GM12878 (cell line): ENCODE measurements at places on chromosomes 11 and 22.

- no peak for DNase-seq
Measured at GRCh38 chr22:35418088-35418487, 18.1 kb downstream of the MCM5 start.

DNA sequence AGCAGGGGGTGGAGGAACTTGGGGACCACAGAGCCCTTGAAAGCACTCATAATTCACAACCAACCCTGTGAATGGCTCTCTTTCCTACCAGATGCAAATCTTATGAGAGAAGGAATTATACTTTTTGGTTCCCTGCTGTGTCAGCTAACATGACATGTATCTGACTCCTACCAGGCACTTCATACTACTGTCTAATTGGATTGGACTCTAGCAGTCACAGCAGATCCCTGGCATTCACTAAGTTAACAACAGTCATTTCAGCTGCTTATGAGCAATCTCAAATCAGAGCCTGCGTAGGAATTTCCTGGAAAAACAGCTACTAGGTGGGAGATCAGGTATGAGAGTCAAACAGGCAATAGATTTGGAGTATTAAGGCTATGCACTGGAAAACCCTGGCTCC, 11.1 kb upstream of the ENDOD1 start:
- no peak for DNase-seq

DNA sequence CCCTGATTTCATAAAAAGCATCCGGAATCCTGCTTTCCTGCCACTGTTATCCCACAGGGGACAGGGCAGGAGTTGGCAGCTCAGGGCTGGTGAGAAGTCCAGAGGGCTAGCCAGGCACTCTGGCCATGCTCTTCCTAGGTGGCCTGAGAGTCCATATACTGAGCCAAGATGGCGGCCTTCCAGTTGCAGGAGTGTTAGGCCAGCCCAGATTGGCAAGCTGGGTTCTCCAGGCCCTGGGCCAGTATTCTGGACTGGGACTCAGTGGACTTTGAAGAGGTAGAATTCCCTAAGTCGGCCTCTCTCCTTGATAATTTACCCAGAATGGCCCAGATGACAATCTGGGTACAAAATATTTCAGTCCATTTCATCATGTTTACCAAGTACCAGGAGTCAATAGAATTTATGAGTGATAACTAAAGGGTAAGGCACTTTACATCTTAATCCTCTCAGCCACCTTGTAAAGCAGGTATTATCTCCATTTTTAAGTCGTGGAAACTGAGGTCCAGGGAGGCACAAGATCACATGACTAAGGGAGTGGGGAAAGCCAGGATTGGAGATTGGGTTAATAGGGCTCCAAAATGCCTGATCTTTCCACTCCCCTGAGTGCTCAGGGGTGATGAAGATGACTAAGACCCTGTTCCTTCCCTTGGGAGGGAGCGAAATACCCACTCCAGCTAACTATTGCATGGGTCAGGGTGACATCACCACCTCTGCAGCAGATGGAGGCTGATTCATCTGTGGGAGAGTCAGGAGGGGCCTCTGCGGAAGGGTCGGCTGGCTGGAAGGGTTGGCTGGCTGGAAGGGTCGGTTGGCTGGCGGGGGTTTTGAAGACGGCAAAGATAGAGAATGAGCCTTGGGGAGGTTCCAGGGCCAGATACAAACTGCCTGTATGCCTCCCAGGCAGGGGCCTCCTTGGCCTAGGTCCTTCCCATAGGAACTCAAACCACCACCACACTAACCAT, 1.2 kb upstream of the MICALL1 start:
- no peak for DNase-seq

- DNase-seq, result no peak
Measured at GRCh38 chr22:28943501-28943879, 60.1 kb downstream of the ZNRF3 start.

DNA sequence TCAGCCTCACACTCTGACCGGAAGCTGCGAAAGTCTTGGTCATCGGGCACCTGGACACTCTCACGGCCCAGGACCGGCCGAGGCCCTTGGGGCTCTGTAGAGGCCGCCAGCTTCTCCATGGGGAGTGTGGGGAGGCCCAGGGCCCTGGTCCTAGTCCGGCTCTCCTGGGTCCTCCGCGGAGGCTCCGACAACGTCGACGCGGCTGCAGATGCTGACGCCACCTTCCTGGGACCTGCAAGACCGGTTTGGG, 12.9 kb downstream of the STARD10 start:
- DNase-seq, result no peak

DNA sequence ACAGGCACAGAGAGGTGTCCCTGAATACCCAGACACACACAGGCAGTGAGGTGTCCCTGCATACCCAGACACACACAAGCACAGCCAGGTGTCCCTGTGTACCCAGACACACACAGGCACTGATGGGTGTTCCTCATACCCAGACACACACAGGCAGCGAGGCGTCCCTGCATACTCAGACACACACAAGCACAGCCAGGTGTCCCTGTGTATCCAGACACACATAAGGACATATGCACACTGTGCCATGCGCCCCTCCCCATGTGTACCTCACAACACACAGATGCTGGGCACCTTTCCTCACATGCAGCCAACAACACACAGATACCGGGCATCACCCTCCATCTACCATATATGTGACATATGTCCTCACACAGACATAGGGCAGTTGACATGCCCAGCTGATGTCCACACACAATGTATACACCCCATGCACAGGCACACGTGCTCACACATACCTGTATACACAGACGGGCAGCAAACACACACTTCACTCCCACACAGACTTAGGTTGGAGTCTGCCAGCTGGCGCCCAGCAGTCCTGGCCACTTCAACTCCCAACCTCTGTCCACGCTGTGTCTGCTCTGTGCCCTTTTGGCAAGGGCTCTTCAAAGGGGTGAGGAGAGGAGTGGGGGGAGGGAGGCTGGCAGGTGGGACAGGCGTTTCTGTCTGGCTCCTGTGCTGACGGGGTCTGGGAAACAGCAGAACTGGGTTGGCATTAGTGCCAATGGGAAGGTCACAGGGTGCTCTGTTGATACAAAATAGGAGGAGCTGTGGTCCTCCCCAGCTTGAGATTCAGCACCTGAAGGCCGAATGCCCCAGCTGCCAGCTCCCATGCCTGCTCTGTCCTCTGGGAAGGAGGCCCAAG, 69.4 kb upstream of the ALX4 start:
- DNase-seq, result no peak

DNA sequence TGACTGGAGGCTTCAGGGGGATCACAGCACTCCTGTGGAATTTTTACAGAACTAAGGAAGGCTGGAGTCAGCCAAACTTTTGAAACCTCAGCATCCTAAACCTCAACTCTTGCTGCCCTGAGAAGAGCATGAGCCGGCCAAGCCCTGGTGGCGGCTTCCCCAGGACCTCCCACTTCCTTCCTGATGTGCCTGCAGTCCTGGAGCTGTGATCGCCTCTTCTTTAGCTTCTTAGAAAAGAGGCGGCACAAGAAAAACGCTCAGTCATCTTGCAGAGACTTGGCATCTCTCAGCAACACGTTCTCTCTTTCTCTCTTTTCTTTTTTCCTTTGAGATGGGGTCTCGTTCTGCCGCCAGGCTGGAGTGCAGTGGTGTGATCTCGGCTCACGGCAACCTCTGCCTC, 40.4 kb upstream of the AMPD3 start:
- DNase-seq, result no peak

DNA sequence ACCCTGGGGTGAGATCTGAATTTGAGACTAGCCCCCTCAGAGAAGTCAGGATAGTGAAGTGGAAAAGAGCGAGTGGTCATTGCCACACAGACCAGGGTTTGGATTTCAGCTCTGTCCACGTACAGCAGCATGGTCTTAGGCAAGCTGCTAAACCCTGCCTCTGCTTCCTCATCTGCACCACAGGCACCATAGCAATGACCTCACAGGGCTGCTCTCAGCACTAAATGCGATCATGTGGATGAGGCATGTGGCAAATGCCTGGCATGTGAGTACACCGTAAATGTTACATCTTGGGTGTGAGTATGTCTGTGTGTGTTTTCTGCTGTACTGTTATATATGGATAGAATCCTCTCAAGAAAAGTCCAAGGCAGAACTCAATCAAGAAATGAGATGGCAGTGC, 15.8 kb downstream of the NAV2 start:
- DNase-seq, result no peak

- DNase-seq, result no peak
Measured at GRCh38 chr11:1829039-1829820, 5.6 kb upstream of the SYT8 start.

DNA sequence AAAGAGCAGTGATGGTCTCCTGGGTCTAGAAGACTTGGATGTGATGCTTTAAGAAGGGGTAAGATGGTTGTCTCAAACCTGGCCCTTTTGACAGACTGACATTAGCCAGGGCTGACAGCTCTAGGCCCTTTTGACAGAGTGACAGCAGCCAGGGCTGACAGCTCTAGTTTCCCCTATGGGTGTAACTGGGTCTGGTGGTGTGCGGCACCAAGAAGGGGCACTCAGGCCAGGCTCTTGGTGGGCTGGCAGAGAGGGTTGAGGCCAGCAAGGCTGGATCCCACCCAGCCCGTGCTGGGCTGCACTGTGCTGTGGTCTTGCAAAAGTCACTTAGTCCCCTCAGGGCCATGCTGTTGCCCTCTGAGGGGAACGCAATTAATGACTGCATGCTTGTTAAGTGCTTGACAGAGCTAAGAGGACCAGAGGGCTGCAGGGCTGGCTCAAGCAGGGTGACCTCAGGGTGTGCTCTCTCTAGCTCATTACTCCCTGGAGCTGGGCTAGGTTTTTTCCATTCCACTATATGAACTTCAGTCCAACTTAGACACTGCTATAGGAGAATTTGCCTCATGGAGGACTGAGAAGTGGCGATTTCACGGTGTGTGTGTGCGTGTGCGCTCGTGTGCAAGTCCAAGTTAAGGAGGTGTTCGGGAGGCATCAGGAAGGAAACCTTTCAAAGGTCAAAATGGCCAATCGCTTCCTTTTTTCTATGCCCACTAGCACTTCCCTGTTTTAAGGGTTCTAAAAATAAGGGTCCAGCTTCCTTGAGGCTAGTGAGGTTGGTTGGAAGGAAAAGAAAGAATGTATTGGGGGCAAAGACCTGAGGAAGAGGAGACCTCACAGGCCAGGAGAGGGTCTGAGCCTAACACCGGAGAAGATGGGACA, 4.4 kb downstream of the UBASH3B start:
- DNase-seq, result no peak

- no peak for DNase-seq
Measured at GRCh38 chr11:114276077-114276476, 20.1 kb upstream of the NNMT start.

DNA sequence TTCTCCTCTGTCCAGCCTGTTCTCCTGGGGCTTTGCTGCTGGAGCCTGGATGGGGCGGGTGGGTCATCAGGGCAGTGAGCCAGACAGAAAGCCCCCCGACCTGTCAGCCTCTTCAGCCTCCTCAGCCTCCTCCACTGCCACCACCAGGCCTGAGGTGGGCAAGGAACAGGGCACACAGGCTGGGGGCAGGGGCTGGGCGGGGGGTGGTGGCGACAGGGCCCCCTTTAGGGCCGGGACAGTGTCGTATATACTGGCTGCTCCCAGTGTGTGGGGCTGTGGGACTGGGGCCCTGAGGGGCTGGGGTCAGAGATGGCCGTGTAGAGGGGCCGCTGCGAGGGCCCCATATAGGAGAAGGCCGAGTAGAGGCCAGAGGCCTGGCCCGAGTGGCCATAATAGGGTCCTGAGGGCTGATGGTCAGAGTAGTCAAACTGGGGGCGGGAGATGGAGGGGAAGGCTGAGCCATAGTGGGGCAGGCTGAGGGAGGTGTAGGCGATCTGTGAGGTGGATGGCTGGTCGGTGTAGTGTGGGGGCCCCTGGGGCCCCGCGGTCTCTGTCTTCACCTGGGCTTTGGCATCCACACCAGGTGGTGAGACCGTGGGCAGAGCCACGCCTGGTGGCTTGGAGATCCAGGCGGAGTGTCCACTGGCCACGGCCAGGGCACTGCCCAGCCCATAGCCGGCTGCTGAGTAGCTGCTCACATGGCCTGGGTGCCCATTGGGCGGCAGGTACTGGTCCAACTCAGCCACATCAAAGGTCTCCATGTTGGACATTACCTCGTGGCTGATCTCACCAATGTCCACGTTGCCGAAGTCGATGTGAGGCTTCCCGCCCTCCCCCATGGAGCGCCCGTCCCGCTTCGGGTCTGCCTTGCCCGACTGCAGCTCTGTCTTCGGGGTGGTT, 10.8 kb downstream of the SOX10 start:
- DNase-seq, result no peak

- peak; percentile 24 for DNase-seq
Measured at GRCh38 chr11:75867778-75868374, 52.9 kb downstream of the UVRAG start.

DNA sequence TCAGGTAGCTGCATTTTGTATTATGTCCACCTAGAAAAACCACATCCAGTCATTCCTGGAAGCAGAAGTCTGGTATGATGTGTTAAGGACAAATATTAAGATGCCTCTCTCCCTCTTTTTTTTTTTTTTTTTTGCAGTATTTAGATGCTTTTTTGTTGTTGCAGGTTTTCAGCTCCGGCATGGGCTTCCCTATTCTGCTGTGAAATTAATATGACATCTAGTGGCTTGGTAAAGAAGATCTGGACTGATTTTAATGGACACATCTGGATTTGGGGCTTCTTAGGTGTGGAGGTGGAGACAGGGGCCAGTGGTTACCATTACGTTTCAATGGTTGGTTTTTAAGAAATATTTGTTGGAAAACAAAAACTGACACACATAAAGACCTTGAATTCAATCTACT, 47.5 kb upstream of the RASSF10 start:
- DNase-seq, result no peak
